ENCODE measurements at places on chromosomes 12 and 14.

GRCh38 chr12:80269803-80270552, 170.6 kb downstream of the OTOGL start:
- DNase-seq: no peak

DNA sequence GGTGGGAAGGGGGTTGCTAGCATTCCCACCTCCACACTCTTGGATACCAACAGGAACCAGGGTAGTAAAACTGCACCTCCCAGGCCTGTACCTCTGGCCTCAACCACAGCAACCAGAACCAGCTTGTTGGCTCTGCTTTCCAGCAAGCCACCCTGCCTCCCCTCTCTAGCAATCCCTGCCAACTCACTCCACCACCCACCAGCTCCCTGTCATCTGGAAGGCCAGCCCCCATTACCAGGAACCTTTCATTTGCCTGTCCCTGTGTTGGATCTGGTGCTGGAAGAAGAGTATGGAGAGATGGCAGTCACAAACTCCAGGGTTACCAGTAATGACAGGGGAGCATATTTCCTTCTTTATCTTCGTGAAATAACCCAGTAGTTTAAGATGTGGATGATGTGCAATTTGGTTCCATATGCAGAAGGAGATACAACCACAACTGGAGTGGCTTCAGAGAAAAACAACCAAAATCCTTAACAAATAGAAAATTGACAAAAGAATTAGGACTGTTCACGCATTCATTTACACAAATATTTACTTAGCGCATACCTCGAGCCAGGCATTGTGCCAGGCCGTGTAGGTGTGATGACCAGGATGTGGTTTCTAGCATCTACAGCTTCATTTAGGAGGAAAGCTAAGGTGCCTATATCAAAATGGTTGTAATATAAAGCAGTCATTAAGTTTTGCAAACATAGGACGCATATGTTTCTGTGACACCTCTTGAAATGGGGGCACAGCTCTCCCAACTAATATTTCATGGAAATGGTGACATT, 3.4 kb downstream of the B4GALNT3 start:
- no peak for DNase-seq

DNA sequence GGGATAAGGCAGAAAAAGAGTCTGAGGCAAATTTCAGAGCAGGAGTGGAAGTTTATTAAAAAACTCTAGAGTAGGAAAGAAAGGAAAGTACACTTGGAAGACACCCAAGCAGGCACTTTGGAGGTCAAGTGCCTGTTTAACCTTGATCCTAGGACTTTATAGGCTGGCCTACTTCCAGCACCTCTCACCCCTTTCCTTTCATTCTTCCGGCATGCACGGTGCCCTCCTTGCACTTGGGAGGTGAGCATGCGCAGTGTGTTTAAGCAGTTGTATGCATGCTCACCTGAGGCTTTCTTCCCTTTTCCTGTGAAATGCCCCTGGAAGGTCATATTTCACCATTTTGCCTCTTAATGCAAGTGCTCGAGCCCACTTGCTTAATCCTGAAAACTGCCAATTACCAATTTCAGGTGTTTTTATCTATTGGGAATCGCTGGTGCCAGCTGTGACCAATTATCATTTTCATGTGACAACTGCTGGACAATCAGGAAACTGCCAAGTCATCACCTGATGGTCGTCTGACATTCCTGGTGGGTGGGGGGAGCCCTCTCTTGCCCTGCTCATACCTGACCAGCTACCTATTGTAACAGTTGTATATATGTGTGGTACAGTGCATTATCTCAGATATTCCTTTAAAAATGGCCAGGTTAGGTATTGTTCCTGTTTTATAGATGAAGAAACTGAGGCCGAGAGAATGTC, 53.5 kb downstream of the SUDS3 start:
- no peak for DNase-seq

GRCh38 chr14:101972126-101972866, 7.9 kb downstream of the DYNC1H1 start:
- DNase-seq: no peak

- DNase-seq: no peak
Measured at GRCh38 chr14:73770977-73771847, 57.0 kb upstream of the PNMA1 start.

DNA sequence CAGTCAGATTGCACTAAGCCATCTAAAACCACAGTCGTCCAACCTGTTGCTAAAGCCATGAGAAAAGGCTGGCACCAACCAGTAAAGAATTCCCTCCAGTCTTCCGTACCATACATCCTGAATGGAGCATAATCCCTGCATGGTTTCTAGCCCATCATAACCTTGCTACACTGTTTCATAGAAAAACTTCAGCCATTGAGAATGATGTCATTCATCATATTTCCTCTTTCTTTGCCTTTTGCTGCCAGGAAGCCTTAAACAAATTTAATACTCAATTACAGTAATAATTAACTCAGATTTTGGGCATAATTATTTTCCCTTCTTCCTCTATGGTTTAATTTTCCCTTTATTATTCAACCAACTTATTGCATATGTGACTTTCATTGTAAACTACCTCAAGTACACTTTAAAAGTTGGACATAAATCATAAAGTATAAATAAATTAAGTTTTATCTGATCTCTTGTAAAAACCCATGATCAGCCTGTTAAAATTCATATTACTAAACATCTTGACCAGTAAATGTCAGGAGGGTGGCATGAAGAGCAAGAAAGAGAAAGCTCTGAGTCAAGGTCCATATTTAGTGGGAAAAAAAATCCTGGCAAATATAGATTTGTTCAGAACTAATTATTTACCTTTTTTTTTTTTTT, 264.7 kb downstream of the ZFP36L1 start:
- DNase-seq: no peak

DNA sequence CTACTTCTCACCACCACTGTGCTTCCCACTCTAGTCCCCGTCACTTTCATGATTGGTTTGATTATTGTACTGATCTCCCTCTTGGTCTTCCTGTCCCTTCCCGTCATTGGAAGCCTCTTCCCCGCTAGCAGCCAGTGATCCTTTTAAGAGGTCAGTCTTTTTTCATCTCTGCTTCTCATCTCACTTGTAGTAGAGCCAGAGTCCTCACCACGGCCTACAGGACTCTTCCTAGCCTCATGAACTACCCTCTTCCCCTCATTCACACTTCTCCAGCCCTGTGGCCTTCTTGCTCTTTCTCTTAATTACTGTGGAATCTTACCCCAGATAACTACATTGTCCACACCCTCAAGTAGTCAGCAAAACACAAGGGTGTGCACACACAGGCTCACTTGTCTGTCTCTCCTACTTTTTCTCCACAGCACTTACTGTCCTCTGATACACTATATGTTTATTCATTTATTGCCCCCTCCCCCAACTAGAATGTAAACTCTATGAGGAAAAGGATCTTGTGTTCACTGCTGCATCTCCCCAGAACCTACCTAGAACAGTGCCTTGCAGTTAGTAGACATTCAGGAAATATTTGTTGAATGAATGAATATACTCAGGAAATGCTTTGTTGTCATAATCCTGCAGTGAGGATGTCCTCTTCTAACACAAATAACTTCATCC, 66.3 kb downstream of the CKB start:
- no peak for DNase-seq

DNA sequence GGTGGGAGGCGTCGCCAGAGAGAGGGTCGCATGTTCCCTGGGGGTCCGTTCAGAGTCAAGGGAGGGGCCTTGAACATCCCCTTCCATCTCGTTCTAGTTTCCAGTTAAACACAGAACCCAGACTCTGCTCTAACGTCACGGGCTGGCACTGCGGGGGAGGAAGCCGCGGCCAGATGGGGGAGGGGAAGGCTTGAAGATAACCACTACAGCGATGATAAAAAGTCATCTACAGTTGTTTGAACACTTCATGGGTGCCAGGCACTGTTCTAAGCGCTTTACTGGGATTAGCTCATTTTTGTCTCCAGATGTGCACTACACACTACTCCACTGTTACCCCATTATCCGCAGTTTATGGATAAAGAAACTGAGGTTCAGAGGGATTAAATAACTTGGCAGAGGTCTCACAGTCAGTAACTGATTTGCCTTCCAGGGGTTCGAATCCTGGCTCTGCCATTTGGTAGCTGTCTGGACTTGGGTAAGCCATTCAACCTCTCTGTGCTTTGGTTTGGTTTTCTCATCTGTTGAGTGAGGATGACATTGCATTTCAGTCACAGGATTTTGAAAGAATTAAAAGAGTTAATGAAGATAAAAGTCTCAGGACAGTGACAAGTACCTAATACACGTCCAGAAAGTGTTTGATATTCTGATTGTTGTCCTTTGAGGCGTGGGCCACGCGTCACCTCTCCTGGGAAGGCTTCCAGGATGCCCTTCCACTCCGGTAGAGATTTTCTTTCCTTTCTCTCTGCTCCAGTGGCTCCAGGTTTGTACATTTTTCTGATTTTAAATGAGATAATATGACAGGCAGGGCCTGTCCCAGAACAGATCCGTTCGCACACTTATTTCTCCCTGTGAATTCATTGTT, 798 bp upstream of the RASAL1 start:
- DNase-seq: peak; percentile 69

DNA sequence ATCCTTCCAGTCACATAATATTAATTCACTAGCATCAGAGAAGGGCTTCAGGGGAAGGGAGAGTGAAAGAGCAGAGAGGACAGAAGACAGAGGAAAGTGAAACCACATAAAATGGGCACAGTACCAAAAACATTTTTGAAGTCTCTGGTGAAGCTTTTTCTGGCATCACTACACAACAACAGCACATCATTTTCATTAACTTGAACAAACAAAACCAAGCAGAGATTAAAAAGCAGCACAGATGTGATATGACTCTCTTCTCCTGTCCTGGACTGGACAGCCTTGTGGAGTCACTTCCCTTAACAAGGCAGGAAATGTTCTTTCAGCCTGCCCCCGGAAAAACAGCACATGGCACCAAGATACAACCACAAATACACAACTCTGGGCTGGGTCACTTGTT, 112.0 kb downstream of the TSPAN8 start:
- DNase-seq: no peak

DNA sequence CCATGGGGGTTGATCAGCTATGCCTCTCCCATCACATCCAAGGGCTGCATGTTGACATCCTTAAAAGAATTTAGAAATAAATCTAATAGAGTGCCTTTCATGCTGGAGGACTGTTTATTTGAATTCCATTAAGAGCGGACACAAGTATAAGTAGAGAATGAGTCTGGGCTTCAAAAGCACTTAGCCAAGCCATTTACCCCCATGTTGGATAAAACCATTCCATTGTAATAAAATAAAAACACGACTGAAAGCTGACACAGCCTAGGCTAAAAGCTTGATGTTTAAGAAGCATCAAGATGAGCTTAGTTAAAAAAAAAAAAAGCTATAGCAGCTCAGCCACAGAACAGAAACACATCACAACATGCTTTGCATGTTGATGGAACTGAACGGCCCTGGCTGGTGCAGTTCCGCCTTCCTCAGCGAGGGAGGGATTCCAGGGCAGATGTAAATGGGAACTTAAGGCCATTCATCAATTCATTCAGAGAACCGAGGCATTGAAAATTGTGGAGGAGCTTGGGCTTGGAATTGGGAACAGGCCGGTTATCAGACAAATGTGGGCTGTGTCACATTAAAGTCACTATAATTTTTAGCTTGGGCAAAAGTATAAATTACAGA, 41.2 kb downstream of the TMEM132D start:
- DNase-seq: no peak

- DNase-seq: no peak
Measured at GRCh38 chr12:105158876-105159275, 51.3 kb downstream of the WASHC4 start.

- no peak for DNase-seq
Measured at GRCh38 chr14:52155651-52156213, 86.9 kb upstream of the NID2 start.

DNA sequence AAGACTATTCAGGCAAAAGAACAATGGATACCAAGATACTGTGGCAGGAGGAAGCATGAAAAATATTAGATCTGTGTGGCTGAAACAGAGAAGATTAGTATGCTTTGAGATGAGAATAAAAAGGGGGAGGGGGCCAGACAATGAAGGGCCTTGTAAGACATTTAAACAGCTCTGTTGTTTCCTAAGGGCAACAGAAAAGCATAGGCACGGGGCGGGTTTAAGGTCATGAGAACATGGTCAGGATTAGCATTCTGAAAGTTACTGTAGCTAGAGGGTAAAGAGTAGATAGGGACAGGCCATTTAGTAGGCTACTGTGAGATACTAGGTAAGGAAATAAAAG, 18.6 kb downstream of the INTS13 start:
- no peak for DNase-seq

- no peak for DNase-seq
Measured at GRCh38 chr14:53016491-53016890, 65.6 kb upstream of the FERMT2 start.

DNA sequence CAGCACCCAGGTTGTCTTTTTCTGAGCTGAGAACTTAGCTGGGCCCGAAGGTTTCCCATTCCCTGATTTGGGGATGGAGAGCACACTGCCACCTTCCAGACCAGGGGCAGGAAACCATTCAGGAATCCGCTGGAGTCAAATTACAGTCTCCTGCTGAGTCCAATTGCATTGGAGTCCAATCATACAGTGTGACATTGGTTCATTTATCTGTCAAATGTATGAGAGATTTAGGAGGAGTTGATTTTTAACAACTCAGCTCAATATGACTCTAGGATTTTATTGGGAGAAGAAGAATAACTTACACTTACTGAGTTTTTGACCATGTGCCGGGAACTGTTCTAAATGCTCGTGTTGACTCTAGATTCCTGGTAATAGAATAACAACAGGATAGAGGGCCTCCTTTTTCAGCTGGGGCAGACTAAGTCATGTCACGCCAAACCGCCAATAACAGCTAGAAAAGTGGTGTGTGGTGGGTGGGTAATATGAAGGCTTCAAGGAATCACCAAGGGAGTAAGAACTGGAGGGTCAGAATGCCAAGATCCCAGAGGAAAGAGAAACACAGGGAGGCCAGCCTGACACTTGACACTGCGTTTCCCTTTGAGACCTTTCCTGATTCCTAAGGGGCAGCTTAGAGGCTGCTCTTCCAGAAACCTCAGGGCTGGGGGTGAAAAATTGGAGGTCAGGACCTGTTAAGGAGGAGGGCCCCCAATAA, 11.5 kb downstream of the SYNDIG1L start:
- no peak for DNase-seq

GRCh38 chr14:70856851-70857495, 47.7 kb upstream of the MAP3K9 start:
- no peak for DNase-seq

DNA sequence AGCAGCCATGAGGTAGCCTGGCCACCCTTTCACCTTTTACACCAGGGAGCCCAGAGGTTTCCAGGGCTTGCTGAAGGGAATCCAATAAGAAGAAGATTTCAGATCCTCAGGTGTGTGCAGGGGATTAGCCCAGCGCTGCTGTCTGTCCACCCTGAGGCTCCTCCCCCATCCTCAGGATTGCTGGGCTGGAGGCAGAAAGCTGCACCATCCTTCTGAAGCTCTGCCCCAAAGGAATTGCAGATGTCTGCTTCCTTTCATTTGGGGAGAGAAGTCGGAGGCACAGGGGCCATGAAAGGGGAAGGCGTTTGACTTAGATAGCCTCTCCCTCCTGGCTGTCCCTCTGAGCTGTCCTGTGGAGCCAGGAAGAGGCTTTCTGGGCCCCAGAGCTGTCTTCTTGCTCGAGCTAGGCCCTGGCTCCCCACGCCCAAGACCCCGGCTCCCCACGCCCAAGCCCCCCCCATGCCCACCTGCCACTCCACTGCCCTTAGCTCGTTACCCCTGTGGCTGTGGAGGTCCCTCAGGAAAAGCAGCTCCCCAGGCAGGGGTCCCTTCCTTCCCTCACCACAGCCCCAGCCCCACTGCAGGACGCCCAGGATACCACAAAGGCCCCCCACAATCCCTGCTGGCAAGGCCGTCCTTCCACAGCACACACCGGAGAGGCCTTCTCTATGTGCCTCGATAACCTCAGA, 359.0 kb downstream of the CACNA1C start:
- no peak for DNase-seq

Measured in stimulated activated CD4-positive, alpha-beta T cell treated with anti-CD3 and anti-CD28 coated beads, Interleukin-4, amount 100 ng/mL, for 4 hours (primary cell).